ENCODE measurements at places on chromosomes 7 and 10.
A peak's percentile ranks its signal among the peaks of the same experiment; 100 is the strongest.

GRCh38 chr10:132498562-132499366 lies 38.8 kb upstream of the INPP5A start:
- DNase-seq = no peak

DNA sequence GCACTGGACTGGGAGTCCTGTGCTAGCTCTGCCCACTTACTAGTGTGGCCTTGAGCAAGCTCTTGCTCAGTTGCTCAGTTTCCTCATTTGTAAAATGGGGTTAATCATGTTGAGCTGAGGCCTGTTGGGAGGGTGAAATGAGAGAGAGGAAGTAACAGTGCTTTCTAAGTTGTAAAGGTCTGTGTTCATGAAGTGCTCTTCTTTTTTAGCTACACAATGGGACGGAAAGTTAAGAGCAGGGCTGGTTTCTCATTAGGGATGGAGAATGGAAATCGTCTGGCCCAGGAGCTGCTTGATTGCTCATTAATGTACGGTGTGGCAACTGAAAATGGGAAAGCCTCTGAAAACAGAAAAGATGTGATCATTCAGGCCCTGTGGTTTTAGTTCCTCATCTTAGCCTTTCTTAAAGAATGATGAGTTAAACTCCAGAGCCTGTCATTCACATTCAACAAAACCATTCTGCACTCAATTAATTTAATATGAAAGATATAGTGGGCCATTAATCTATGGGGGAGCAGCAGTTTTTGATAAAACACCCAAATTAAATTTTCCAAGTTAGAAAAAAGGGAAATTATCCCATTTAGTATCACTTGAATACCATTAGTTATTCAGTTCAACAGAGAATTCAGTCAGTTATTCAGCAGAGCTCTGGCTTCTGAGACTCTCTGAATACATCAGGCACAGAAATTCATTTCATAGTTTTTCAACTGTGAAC lies 60.5 kb downstream of the SH2D4B start:
- no peak for DNase-seq

DNA sequence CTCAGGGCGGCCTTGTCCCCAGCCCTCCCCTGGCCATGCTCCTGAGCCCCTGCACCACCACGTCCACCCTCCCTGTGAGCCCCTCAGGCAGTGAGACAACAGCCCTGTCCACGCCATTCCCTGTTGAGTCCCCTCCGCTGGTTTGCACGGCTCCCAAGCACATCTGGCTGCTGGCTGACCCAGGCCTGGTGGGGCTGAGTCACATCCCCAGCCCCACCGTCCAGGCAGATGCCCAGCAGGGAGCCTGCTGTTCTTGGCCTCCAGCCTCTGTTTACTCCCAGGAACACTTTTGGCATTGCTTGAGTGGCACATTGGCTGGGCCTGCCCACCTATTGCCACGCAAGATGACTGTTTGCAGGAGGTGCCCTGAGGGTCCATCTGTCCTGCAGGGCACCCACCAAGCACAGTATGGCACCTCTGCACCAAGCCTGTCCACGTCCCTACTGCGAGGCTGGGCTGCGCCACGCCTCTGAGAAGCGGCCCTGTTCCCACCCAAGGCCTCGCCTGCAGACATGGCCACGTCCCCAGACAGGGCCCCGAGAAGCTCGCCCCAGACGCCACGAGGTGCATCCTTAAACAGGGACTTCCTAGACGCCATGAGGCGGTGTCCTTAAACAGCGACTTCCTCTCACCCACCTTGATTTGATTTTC lies 48.4 kb upstream of the INPP5A start:
- DNase-seq = no peak

- DNase-seq = no peak
Observed at GRCh38 chr7:30268586-30268985, 15.8 kb upstream of the ZNRF2 start.

- no peak for DNase-seq
Observed at GRCh38 chr7:38432671-38433070, 159.2 kb upstream of the TARP start.

GRCh38 chr7:16747102-16747501 lies 6.5 kb upstream of the TSPAN13 start:
- no peak for DNase-seq

DNA sequence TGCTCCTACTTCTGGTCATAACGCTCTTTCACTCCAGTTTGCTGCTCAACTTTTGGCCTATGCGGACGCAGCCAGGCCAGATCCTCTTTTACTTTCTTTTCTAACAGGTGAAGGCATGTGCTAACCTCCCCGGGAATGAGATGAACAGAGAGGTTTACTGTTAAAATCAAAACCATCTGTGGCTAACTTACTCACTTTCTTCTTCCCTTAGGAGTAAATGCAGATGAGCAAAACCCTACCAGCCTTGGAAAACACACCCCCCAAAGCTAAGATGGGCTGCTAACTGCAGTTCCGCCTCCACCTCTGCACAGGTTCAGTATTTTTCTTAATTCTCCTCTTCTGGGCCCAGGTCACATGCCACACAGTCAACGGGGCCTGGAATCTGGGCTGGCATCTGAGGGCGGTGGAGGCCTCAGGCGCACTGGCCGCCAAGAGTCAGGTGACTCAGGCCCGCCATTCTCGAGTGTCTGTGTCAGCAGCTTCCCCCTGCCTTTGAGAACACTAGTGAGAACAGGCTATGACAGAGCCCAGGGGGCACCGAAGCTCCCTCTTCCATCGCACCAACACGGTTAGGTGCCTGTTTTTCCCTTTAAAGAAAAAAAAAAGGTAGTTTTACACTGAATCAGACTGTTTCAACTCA lies 11.1 kb downstream of the FAM53B start:
- peak; percentile 56 for DNase-seq

- no peak for DNase-seq
Observed at GRCh38 chr7:29328811-29329210, 134.2 kb downstream of the CHN2 start.

- DNase-seq = no peak
Observed at GRCh38 chr10:34861293-34862021, 46.4 kb upstream of the PARD3 start.
